SJSA1 (cell line): ENCODE measurements at places on chromosomes 1 and 21. TPM values are rescaled to one million over a fixed set of nuclear protein-coding genes. Genes with fewer than 3 reads are reported as not detected.

SLC45A3 gene
- 2.0 and 2.4 TPM in 2 replicates for total RNA-seq

TBX19 gene
- total RNA-seq: 0.47 and 1.4 TPM in 2 replicates

PEX11B gene
- 29.4 and 30.4 TPM in 2 replicates for total RNA-seq

TENT5C gene
- total RNA-seq: 0.53 and 0.92 TPM in 2 replicates

GALE gene
- 31.5 and 55.4 TPM in 2 replicates for total RNA-seq
